ENCODE measurements at places on chromosomes 12 and 14.

- DNase-seq, result no peak
Measured at GRCh38 chr12:7006639-7007038, 11.6 kb downstream of the LPCAT3 start.

DNA sequence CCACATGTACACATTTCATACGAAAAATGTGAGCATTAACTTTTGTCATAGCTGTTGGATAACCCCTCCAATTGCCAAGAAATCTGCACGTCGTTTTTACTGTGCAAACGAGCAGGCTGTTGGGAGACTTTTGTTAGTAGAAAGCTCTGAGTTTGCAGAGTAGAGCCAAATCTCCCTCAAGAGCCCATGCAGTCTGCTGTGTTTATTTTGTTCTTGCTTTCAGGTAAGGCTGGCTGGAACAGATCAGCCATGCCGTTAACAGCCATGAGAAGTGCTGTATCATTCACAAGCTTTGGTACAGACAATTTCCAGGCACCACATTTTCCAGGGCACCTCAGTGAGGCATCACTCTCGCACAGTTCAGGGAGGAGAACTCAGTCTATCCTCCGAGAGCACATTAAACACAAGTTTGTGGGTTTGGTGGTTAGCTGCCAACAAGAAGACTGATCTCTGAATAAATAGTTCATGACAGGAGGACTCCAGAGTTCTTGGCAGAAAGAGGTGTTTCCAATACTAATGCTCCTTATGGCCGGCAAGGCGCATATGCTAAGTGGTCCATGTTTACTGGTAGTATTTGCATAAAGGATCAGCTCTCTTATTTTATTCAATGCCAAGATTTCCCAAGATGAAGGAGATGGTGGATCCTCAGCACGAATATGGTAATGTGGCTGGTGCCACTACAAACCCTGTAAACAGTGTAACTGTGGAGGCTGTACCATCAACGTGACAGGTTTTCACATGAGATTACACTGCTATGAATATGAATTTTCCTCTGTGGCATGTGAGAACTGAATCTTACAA, 30.3 kb upstream of the PELI2 start:
- no peak for DNase-seq

DNA sequence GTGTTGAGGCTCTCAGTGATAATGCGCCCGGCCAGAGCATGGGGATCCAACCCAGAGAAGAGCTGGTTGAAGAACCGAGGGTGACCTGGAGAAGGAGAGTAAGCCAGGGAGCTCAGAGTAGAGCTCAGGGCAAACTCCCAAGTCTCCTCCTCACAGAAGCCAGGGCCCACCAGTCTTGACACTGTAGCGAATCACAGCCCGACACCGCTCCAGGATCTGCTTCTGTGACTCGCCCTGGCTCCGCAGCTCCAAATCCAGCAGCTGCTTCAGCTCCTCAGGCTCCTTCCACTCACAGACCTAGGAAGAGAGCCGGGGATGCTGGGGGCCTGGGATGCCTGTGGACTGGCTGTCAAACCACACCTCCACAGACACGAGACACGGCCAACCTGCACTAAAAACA, 8.2 kb upstream of the ZNF740 start:
- no peak for DNase-seq

DNA sequence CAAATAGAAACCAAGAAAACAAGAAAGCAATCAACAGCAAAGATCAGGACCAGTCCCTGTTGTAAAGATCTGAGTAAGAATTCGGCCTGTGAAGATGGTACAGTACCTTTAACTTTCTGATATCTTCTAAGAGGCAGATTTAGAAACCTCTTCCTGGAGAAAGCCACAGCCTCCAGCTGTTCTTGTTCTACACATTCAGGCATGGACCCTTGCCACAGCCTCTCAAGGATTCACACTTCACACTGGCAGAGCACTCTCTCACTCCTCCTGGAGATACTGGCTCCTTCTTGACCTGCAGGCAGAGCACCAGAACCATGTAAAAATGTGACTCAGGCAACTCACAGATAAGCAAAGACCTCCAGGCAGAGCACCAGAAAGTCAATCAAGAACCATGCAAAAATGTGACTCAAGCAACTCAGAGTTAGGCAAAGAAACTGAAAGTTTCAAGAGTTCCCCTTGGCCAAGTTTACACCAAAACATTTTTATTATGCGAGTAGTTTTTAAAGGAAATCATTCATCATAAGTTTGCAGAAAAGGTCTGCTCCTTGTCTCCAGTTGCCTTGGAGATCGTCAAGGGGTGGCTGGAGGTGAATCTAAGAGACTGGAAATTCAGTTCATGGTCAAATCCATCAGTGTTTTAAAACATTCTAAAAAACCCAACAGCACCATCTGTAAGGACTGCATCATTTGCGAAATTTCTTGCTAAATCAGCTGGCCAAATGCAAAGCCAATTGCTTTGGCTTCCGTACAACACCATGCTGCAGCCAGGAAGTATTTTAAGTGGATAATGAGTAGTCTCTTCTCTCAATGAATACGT, 119.3 kb upstream of the MDM1 start:
- DNase-seq, result no peak

- DNase-seq, result no peak
Measured at GRCh38 chr14:100132903-100133510, 26.4 kb downstream of the DEGS2 start.

DNA sequence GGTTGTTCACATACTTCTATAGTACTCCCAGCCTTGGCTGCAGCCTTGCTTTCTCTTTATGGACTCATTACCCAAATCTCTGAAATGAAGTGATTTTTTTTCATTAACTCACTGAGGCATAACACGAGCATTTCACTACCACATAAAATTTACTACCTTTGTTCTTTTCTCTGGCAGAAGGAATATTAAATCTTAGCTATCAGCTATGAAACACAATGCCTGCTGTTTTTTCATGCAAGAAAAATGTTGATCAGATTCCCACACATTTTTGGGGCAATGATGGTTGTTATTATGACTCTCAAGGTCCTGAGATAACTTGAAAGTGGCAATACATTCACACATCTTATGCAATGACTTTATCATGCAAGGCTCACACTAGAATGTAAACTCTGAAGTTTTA, 225.3 kb upstream of the ATP2B1 start:
- DNase-seq, result no peak

DNA sequence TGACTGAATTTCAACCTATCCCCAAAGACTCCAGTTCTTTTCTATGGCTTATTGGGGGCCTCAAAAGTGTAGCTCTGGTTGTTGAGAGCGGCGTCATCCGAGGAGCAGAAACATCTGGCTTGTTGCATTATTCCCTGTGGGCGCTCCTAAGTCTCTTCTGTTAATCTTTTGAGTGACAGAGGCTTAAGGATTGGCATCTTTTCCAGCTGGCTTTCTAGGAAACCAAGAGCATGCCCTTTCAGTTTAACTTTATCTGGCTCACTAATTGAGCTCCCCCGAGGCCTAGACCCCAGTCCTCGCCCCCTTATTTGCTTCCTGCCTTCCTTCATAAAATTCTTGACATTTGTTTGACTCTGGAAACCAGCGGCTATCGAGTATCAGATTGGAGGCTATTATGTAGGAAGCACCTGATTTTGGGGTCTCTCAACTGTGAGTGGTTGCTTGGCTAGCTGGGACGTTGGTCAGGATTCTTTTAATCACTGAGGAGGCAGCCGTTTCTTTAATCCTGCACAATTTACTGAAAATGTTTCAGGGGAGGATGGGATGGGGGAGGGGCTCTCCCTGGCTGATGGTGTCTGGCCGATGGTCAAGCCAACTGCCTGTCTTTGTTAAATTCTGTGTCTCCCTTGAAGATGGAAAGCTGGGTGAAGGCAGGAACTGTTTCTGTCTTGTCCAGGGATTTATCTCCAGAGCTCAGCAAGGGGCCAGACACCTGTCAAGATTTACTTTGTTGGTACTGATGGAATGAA, 3.1 kb downstream of the SMOC1 start:
- no peak for DNase-seq

DNA sequence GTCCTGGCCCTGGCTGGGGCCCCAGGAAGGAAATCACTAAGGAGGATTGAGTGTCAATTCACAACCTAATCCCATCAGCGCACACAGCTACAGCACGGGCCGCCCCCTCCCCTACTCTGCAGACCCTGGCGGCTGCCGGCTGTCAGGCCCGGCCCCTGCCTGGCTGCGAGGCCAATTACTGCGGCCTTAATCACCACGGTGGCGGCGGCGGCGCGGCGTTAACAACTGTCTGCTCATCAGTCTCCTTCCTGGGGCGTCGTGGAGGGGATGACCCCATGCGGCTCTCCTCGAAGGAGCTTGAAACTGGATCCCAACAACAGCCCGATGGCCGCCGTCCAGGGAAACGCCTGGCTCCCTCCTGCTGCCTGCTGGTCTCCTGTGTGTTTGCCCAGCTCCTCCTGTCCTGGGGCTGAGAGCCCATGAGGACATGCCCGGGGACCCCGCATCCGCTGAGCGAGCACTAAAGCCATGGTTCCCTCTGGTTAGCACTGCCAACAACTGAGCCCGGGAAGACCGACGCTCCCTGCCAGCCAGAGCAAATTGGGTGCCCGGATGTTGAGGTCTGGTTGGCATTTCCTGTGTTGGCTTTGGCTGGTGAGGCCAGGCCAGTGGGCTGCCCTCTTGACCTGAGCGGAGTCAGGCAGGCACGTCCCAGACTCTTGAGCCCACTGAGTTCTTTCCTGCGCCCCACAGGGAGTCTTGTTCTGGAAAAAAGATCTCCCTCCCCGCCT, 21.8 kb upstream of the EIF2B2 start:
- no peak for DNase-seq

- no peak for DNase-seq
Measured at GRCh38 chr12:70648191-70648590, 11.0 kb upstream of the PTPRB start.

GRCh38 chr12:64160021-64160710, 61.9 kb downstream of the KICS2 start:
- no peak for DNase-seq

GRCh38 chr12:108004319-108004718, 124.8 kb upstream of the WSCD2 start:
- no peak for DNase-seq

DNA sequence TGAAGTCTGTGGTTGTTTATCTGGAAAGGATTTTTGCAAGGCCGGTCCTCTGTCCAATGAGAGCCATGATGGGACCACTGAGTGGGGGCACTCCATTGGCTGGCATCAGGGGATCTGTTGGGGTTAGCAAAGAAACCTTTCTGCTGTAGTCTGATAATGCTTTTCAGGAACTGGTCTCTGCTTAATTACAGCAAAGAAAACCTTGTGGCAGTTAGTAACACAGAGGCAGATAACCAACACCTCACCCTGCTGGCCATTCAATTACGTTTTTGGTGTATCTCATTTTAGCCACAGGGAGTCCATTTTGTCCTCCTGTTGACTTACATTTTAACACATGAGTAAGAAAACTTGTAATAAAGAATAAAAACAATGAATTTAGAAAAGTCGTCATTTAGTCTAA, 629.3 kb upstream of the MDGA2 start:
- DNase-seq, result no peak

- no peak for DNase-seq
Measured at GRCh38 chr12:56487448-56488040, 417 bp downstream of the GLS2 start.

- no peak for DNase-seq
Measured at GRCh38 chr14:92948647-92949046, 25.7 kb downstream of the CHGA start.

- DNase-seq, result no peak
Measured at GRCh38 chr14:50882932-50883826, 11.3 kb downstream of the ABHD12B start.

DNA sequence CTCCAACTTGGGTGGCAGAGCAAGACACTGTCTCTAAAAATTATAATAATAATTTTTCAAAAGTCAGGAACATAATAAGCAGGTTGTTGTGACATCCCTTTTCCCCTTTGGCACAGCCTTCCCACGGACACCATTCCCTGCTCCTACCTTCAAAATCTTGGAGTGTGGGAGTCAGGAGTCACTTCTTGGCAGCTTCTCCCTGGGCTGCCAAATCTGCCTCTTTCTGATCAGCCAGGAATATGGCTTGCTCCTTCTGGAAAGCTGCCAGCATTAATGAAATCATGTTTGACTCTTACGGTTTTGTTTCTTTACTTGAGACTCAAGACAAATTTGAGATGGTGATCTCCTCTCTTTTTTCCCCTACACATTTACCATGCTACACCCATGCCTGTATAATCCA, 391.4 kb upstream of the SYT1 start:
- no peak for DNase-seq

- DNase-seq, result no peak
Measured at GRCh38 chr12:86950043-86950442, 693.9 kb upstream of the MGAT4C start.

DNA sequence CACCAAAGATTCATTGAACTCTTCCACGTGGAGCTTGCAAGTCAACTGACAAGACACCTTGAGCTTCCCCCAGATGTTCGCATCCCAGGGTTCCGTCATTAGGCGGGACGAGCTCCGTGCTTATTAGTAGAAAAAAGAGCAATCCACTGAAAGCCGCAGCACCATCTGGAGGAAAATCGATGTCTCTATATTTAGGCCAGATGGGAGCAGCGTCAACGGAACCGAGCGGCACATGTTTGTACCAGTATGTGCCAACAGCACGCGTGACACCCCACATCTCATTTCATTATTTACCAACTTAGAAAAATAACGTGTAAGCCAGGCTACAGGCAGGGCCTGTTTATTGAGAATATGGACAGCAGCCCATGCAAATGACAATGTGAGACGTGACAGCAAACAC, 45.8 kb upstream of the TMEM132D start:
- DNase-seq, result no peak

GRCh38 chr14:37668646-37669045, 73.2 kb downstream of the TTC6 start:
- DNase-seq, result no peak

DNA sequence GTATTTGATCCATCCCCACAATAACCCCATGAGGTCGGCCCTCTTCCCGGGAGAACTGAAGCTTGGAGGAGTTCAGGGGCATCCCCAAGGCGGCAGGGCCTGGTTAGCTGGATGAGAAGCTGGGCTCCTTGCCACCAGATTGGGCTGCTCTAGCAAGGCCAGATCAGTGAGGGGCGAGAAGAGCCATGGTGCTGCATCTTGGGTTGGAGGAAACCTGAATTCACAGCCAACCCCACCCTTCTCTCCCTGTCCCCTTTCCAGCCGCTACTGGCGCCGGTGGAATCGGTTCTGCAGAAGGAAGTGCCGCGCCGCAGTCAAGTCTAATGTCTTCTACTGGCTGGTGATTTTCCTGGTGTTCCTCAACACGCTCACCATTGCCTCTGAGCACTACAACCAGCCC, 228.6 kb upstream of the FKBP4 start:
- DNase-seq, result no peak

- DNase-seq, result no peak
Measured at GRCh38 chr12:17151917-17152316, 546.0 kb upstream of the LMO3 start.

DNA sequence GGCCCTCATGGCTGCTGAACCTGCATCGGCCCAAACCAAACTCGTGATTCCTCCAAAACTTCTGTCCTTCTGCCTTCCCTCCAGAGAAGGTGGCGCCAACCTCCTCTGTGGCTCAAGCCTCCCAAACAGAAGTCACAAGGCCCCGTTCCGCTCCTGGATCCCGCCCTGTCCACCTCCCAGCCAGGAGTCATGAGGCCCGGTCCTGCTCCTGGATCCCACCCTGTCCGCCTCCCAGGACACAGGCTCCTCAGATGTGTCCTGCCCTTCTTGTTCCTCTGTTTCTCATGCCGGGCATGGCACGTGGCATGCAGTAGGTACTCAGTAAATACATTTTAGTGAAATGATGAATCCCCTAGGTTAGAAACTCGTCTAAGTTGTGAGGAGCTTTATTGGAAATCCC, 94.2 kb upstream of the SFSWAP start:
- no peak for DNase-seq

- DNase-seq, result no peak
Measured at GRCh38 chr14:80124794-80125193, 86.5 kb downstream of the DIO2 start.

All from stimulated activated CD4-positive, alpha-beta T cell treated with anti-CD3 and anti-CD28 coated beads, TNF-alpha, amount 100 ng/mL, for 4 hours (primary cell).